Cortex of kidney (tissue), 1 donor: ENCODE measurements at places on chromosomes 1 and 21.

DNA sequence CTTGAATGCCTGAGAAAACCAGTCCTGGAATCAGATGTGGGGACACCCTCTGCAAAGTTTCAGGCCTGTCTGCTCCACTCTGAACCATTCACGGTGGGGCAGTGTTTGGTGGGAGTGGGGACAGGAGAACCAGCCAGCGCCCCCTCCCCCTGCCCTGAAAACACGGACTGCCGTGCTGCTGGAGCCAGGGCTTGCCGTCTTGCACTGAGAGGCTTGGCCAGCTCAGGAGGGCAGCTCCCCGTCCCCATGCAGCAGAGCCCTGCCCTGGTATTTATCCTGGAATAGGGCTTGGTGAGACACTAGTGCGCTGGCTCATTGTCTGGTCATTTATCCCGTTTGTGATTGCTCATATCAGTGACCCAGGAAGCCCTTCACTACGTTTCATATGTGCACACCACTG, 3.9 kb downstream of the S100B start:
- no peak for DNase-seq

GRCh38 chr1:226083302-226084101, 21.0 kb downstream of the H3-3A start:
- no peak for DNase-seq

GRCh38 chr21:42234464-42235241, 15.7 kb downstream of the ABCG1 start:
- DNase-seq: no peak

DNA sequence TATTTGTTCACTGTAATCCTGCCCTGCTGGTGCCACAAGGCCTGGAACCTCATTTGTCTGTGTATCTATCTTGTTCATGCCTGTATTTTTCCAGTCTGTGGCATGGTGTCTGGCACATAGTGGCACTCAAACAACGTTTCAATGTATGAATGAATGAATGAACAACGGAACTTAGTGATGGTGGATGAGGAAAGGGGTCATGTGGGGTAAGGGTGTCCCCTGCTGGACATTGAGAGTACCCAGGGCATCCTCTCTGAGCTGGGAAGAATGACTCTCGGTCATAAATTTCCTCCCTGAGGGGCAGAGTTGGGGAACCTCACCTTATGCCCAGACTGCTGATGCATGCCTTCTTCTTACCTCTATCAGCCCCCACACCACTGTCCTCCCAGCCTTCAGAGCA, 18.9 kb upstream of the ZNF683 start:
- no peak for DNase-seq

GRCh38 chr1:20578062-20578461, 10.8 kb upstream of the CDA start:
- no peak for DNase-seq

GRCh38 chr1:171999756-172000155, 158.5 kb downstream of the DNM3 start:
- no peak for DNase-seq

GRCh38 chr1:194929357-194929756, 1678.9 kb downstream of the KCNT2 start:
- no peak for DNase-seq

DNA sequence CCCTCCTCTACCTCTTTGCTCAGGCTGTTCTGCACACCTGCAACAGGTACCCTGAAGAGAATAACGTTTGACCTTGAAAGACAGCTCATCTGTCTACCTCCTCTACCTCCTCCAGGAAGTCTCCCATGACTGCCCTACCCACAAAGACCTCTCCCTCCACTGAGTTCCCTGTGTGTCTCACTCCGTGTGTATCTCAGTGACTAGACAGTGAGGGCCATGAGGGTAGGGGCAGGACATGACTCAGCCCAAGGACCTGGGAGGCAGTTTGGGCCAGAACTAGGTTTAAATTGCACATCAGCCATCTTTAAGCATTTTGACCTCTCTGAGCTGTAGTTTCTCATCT, 32.0 kb upstream of the LRP8 start:
- no peak for DNase-seq

DNA sequence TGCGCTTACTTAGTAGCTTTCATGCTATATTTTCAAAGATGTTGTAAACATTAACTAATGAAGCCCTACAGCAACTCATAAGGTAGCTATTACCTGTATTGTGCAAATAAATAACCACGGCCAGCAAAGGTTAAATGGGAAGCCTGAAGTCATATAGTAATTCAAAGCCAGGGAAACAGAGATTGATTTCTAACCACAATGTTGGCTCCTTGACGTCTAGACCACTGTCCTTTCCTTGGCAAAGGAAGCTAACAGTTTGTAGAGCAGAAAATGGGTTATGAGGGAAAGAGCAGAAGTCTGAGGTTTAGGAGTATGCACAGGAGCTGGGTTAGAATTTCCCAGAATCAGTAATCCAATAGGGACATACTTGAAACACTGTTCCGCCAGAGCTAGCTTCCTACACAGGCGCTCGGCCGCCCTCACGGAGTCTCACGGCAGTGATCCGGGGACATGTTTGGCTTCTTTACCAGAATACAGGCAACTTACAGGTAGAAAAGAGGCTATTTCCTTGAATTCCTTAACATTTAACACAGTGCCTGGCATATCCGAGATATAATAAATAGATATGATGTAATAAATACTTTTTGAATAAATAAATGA, 298.8 kb upstream of the LYPLAL1 start:
- no peak for DNase-seq

- DNase-seq: no peak
Measured at GRCh38 chr21:39029086-39029755, 154.0 kb downstream of the PSMG1 start.

GRCh38 chr1:117883616-117884015, 45.8 kb downstream of the GDAP2 start:
- DNase-seq: no peak

GRCh38 chr1:86965012-86965826, 50.8 kb downstream of the HS2ST1 start:
- no peak for DNase-seq

DNA sequence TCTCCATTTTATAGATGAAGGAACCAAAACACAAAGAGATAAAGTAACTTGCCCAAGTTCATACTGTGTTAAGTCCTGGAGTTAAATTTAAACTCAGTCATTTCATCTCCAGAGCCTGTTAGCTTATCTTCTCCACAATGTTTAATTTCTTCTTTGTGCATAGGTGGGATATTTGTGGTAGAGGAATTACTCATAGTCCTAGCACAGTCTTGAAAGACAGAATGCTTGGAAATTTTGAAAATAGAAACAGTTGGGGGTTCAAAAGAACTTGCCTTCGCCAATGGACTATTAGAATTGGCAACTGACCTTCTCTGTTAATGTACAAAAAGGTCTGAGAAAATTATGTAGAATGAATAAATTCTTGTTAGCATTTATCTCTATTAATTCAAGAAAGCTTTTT, 832.0 kb upstream of the PRMT6 start:
- DNase-seq: no peak
